Calu3 (cell line): ENCODE measurements at places on chromosomes 5 and 9.

DNA sequence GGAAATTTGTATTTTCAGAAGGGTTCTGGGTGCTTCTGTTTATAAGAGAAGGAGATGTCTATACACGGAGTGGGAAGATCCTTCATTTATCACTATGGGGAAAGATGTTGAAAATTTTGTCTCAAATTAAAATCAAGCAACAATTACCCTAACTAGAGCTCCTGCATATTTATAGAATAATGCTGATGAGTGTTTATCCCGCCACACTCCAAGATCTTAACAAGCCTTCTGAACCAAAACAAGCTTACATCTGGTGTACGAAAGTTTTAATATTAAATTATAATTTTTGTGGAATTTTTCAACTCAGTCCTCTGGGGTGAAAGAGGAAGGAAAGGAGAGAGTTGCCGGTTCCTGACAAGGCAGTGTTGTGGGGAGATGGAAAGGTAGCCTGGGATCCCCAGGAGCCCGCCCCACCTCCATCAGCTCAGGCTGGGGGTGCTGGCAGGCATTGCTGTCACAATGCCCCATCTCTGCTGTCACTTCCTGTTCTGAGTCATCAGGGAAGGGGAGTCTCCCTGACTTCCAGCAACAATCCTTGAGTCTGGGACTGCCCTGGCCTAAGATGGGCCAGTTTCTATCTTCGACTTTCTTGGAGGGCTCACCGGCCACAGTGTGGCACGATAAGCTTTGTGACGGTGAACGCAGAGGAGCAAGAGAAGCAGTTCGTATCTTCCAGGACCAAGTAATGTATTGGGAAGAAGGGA is 64.5 kb downstream of the ERAP1 start:
- H3K27me3 ChIP-seq: no peaks in the 10 kb centered on the region
- H3K27ac ChIP-seq: peak overlapping the region; percentile 71
- no peak overlapping the region for H3K4me3 ChIP-seq
- peaks cover 7% of the 10 kb centered on the region for H3K4me1 ChIP-seq
- H3K36me3 ChIP-seq: peaks cover 63% of the 10 kb centered on the region
- no peak for DNase-seq

- DNase-seq: no peak
- no peak overlapping the region for H3K27ac ChIP-seq
- H3K36me3 ChIP-seq: no peaks in the 10 kb centered on the region
- peaks cover 92% of the 10 kb centered on the region for H3K27me3 ChIP-seq
These were observed 32.3 kb upstream of the CEP72 start for GRCh38 chr5:579746-580366.

GRCh38 chr9:117325831-117326230 is 89.0 kb downstream of the ASTN2 start:
- no peaks in the 10 kb centered on the region for H3K4me1 ChIP-seq
- no peaks in the 10 kb centered on the region for H3K36me3 ChIP-seq
- H3K27me3 ChIP-seq: no peaks in the 10 kb centered on the region
- DNase-seq: no peak
- H3K27ac ChIP-seq: no peak overlapping the region
- no peak overlapping the region for H3K4me3 ChIP-seq

GRCh38 chr5:96459313-96460121 is 26.5 kb upstream of the PCSK1 start:
- no peak overlapping the region for H3K27ac ChIP-seq
- no peak overlapping the region for H3K4me3 ChIP-seq
- no peaks in the 10 kb centered on the region for H3K36me3 ChIP-seq
- H3K27me3 ChIP-seq: peaks cover 45% of the 10 kb centered on the region
- H3K4me1 ChIP-seq: no peaks in the 10 kb centered on the region
